MV-4-11 (cell line): ENCODE measurements at places on chromosomes 12 and 14.

DNA sequence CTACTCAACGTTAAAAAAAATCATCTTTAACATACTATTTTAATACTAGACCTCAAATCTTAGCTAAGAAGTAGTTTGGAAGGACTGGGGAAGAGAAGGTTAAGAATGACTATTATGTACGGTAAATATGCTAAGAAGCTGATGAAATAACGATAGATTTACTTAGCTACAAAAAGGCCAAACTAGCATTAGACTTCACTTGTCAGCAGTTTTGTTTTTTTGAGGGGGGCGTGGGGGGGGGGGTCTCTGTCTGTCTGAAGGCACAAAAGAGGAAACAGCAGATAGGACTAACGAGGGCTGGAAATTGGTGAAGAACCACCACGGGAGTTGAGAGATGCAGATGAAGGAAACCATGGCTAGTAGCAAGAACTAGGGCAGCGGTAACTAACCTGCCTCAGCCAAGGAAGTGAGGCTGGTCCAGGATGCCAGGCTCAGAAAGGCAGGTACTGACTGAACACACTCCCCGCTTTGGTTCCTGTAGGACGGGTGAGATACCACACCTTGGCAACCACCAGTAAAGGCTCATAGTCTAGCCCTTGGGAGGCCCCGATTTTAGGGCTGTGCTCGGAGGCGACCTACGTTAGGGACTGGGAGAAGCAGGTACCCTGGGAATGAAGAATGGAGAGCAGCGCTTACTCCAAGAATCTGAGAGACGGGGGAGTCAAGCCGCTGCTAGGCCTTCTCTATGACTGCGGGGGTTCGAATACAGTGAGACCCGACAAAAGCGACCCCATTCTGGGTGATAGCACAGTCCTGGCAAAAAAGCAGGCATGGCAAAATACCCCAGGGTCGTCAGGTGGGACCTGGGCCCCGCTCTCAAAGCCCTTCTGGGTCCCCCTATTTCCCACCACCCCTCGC is 675 bp downstream of the NEDD8 start:
- DNase-seq = no peak

DNA sequence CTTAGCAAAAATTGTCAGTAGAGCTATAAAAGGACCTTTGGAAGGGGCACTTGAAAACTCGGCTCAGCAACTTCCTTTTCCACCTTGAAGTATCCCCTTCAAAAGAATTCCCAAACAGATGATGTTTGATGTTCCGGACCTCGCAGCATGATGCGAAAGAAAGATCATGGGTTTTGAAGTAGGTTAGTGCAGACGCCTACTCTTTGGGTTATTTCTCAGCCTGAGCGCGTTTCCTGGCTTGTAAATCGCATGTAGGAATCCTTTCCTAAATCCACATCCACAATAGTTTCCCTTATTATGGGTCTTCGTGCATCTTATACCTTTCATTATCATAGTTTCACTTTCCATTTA is 584 bp upstream of the NEDD1 start:
- no peak for DNase-seq

DNA sequence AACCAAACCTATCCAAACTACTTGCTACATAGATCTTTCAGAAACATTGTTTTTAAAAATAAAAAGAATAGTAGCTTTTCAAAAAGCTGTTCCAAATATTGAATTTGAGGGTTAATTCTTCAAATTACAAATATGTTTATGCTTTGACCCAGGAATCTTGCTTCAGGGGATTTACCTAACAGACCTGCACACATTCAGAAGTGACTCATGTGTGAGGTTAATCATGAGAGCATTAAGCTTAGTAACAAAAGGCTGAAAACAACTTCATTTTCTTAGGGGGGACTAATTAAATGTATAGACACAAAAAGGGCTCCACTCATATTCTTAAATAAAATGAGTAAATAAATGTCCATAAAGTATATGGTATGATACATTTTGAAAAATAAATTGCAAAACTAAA is 672.4 kb upstream of the FLRT2 start:
- DNase-seq = no peak

DNA sequence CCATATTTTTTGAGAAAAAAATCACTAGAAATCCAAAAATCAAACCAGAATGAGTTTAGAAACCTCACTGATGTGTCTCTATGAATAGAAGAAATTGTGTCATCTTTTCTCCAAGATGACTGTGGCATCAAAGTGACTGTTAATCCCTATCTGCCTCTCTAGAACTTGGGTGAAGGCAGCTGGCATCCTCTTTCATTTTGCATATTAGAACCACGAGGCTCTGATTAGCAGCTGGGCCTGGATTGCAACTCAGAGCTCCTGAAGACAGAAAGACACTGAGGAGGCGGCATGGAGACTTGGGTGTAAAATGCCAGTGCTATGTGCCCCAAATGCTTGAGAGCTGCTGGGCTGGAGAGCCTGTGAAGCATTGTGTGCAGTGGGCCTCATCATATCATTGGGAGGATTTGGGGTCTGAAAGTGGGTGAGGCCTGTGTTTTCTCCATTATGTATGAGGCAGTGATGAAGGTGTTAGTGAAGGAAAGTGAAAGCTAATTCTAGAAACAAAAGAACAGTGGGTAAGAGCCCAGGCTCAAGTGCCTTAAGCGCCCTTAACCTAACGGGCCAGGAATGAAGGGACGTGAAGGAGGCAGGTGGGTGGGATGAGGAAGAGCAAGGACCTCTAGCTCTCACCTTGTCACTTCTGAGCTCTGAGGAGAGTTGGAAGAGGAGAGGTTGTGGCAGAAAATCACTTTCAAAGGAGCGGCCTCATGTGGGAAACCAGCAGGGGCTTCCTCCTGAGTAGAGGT is 26.2 kb downstream of the NKX2-8 start:
- no peak for DNase-seq

DNA sequence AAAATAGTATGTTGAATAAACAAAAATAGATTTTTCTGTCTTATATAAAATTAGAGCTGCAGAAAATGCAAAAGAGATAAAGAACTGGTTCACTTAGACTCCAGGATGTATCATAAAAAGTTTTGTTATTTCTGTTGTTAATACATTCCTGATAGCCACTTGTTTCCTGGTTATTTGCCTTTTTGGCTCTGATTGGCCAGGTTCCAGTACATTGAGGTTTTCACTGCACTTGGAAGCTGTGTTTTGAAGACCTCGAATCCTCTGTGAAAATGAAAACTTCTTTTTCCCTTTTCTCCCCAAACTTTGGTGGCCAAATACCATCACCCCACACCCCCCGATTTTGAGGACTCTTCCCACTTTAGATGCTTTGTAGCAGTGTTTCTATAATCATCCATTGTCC is 525.3 kb downstream of the MED13L start:
- DNase-seq = no peak

DNA sequence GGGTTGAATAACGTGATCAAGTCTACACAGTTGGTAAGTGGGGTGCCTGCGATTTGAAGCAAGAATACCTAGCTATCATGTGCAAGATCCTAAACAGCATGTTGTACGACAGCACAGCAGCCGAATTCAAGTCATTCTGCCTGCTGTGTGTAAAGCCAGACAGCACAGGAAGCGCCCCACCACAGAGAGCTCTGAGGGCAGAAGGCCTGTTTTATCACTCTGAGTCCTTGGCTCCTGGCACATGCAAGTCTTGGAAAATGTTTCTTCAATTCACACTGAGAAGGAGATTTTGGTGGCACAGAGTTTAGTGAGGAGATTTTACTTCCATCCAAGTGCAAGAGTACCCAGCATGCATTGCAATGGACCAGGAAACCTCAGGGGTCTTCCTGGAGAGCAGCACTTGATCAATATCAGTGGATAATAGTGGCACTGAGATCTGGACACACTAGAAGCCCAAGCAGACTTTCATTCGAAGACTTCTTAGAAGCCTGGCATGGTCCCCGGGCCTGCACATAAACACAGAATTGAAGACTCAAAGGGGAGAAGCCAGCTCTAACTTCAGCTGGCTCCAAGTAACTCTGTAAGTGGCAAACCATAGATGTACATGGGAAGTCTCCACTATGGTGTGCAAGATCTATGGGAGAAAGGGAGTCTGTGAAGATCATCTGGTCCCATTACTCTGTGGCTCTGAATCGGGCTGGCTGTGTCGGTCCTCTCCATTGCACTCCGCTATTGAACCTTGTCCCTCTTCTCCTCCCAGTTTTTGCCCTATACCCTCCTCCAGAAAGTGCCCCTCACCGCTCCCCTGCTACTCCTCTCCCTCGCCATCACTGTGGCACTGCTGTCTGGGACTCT is 1.5 kb upstream of the KRT1 start:
- no peak for DNase-seq

GRCh38 chr14:65791191-65791981 is 378.9 kb downstream of the FUT8 start:
- peak; percentile 36 for DNase-seq

GRCh38 chr12:110311903-110312302 is 30.9 kb downstream of the ATP2A2 start:
- no peak for DNase-seq

GRCh38 chr12:13252616-13253015 is 56.1 kb downstream of the EMP1 start:
- DNase-seq = no peak

- DNase-seq = no peak
Measured at GRCh38 chr14:30656190-30656632, 34.1 kb downstream of the SCFD1 start.

GRCh38 chr12:124694846-124695497 is 127.6 kb upstream of the NCOR2 start:
- DNase-seq = no peak

- DNase-seq = no peak
Measured at GRCh38 chr12:10178821-10179220, at the start of gene TMEM52B. Gene TMEM52B (plus strand): TSS chr12:10179032. CDS start chr12:10179575, 543 bp downstream.

DNA sequence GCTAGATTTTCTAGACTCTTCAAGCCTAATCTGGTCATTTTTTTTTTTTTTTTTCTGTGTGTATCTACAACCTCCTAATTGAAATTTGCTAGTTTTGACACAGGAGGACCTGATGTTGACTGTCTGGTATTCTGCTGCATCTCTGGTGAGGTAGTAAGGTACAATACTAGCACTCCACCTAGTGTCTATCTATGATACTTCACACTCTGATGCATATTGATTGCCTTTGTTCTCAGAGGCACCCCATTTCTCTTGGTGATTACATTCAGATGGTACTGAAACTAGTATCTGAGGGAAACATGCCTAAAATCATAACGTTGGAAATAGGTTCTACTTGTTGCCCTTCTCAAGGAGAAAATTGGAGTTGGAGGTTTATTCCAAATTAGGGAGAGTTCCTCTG is 930.5 kb upstream of the NOVA1 start:
- no peak for DNase-seq

- DNase-seq = no peak
Measured at GRCh38 chr12:6373022-6373787, 2.2 kb downstream of the SCNN1A start.

GRCh38 chr12:78711954-78712353 is 152.6 kb upstream of the SYT1 start:
- no peak for DNase-seq

DNA sequence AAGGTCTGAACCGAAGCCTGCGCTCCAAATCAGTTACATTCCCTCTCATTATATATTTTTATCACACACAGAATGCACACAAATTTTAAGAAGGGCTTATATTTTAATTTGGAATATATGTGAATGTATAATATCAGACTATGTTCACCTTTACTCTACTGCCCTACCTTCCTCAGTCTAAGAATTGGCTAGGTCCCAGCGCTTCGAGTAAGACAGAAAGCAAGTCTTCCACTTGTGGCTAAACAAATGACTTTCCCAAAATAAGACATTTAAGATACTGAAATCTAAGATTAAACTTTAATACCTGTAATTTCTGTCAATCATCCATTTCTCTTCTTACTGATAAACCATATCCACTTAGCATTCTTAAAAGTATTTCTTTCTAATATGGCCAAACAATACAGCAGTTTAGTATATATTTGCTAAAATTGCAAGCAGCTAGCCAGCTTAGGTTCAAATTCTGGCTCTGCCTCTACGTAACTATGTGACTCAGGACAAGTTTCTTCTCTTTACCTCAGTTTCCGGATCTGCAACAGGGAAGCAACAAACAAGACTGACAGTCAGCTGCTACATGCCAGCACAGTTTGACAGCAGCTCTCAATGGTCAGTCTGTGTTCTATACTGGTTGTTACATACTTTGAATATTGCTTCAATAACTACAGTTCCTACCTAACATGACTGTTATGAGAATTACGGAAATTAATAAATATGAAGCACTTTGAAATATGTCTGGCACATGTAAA is 2.0 kb downstream of the INTS13 start:
- DNase-seq = no peak

DNA sequence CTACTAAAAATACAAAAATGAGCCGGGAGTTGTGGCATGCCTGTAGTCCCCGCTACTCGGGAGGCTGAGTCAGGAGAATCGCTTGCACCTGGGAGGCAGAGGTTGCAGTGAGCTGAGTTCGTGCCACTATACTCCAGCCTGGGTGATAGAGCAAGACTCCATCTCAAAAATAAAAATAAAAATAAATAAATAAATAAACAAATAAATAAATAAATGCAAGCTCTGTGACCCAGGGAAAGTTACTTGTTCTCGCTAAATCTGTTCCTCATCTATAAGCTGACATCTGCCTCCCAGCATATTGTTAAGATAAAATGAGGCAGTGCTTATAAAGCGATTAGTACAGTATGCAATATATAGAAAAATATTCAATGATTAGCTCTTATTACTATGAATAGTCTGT is 56.4 kb upstream of the STK38L start:
- DNase-seq = no peak

GRCh38 chr14:70660967-70661893 is 19.5 kb downstream of the TTC9 start:
- DNase-seq = peak; percentile 18

DNA sequence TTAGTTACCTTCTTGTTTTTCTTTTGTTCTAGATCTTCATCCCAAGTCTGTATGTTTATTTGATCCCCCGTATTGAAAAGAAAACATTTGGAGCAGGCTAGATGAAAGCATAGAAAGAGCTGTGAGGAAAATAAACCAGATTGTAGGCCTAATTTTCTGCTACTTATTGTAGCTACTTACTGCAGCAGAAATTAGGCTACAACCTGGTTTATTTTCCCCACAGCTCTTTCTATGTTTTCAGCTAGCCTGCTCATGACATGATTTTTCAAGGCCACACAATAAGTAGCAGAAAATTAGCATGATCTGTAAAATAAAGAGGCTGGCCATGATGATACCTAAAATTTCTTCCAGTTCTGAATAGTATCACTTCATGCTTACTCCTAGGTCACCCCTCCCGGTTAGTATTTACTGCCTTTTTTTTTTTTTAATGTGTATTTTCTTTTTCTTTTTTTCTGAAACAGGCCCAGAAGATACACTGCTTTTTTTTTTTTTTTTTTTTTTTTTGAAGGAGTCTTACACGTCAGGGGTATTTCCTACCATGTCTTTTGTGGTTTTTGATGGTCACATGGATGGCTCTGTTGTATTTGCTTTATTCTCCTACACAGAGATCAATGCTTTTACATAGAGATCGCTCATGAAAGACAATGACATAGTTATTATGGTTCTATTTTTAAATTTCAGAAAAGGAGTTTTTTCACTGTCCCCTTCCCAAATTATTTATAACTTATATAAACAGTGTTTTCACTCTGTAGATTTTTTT is 32.3 kb downstream of the BHLHE41 start:
- no peak for DNase-seq

GRCh38 chr12:130924966-130925665 is 28.6 kb upstream of the ADGRD1 start:
- DNase-seq = peak; percentile 47
